ENCODE measurements at places on chromosomes 13 and 19.

- ATAC-seq = no peak
Measured at GRCh38 chr19:6312018-6312417, 21.4 kb downstream of the ACER1 start.

- no peak for ATAC-seq
Measured at GRCh38 chr13:20877902-20878301, 24.6 kb downstream of the XPO4 start.

DNA sequence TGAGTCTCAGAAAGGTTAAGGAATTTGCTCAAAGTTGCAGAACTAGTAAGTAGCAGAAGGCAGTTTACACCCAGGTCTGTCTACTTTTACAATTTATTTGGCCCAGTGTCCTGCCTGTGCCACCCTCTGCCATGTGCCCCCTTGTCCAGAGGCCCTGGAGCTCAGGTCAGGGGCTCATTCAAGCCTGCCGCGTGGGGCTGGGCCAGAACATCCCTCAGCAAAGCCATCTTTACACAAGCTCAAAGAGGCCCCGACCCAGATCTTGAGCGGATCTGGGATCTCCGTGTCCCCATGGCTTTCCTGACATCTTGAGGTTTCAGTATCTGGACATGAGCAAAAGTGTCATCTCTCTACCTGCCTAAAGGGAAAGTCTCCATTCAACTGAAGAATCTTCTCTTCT lies 76.4 kb upstream of the VSTM2B start:
- ATAC-seq = no peak

GRCh38 chr13:20140487-20140886 lies 20.4 kb downstream of the GJA3 start:
- no peak for ATAC-seq

GRCh38 chr13:45446181-45446580 lies 18.6 kb upstream of the COG3 start:
- ATAC-seq = no peak

DNA sequence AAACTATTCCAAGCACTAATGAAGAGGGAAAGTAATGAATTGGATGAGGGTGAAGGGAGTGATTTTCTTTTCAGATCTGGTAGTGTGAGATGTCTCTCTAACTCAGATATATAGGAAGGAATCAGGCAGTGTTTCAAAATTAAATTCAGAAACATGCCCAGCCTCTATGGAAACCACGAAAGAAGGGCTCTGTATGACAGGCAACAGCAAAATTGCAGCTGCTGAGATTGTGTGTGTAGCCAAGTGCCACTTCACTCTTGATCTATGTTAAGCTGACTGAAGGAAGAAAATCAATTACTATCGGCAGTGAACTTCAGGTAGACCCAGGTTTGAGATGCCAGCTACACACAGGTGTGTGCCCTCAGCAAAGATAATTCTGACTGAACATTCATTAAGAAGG lies 387.4 kb downstream of the PCDH9 start:
- no peak for ATAC-seq

DNA sequence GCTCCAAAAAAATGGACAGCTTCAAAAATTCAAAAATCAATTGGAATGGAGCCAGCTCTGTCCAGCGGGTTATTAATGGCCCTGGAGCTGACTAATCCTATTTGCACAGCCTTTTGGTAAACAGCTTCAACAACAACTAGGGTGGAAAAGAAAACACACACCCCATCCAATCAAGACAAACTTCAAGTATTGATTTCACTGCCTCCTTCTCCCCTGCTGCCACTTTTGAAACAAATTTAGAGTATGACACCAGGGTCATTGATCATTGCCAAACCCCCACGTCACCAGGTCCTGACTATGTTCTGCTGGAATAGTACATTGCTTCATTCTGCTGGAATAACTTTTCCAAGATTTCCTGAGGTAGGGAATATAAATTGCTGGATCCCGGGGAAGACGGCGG lies 56.8 kb upstream of the GTF3A start:
- ATAC-seq = no peak

DNA sequence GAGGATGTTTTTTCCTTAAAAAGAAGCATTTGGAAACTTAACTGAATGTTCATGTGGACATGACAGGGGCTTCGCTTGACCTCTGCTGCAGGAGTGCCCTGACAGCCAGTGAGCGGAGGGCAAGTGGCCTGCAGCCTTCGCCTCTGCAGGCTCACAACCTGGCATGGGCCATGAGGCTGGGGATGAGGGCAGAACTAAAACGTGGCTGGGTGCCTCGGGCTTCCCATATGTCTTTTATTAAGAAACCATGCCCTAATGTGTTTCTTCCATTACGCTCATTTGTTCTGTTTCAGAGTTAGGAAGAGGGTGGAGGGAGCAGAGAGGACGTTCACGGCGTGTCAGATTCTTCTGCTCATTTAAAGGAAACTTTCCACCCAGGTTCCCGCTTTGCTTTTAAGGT lies 2.9 kb downstream of the ARHGEF7 start:
- no peak for ATAC-seq

- no peak for ATAC-seq
Measured at GRCh38 chr13:112615391-112615790, 27.4 kb upstream of the TUBGCP3 start.

DNA sequence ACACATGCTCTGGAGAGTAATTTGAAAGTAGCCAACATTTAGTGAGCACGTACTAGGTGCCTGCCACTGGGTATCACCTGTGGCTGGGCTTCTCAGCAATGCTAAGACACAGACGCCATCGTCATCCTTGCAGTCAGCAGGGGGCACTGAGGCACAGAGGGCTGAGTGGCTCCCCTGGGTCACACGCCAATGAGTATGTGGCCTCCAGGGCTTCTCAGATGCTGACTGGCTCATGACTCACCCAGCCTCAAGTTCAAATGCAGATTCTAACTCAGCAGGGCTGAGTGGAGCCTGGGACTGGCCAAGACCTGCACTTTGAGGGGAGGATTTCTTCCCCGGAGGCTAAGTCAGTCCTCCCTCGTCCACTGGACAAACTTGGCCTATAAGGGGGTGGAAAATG lies 115.1 kb upstream of the CACNA1A start:
- ATAC-seq = peak; percentile 61

GRCh38 chr13:26022538-26023292 lies 29.1 kb downstream of the SHISA2 start:
- ATAC-seq = no peak

GRCh38 chr13:109243311-109243951 lies 543.0 kb downstream of the IRS2 start:
- ATAC-seq = no peak

DNA sequence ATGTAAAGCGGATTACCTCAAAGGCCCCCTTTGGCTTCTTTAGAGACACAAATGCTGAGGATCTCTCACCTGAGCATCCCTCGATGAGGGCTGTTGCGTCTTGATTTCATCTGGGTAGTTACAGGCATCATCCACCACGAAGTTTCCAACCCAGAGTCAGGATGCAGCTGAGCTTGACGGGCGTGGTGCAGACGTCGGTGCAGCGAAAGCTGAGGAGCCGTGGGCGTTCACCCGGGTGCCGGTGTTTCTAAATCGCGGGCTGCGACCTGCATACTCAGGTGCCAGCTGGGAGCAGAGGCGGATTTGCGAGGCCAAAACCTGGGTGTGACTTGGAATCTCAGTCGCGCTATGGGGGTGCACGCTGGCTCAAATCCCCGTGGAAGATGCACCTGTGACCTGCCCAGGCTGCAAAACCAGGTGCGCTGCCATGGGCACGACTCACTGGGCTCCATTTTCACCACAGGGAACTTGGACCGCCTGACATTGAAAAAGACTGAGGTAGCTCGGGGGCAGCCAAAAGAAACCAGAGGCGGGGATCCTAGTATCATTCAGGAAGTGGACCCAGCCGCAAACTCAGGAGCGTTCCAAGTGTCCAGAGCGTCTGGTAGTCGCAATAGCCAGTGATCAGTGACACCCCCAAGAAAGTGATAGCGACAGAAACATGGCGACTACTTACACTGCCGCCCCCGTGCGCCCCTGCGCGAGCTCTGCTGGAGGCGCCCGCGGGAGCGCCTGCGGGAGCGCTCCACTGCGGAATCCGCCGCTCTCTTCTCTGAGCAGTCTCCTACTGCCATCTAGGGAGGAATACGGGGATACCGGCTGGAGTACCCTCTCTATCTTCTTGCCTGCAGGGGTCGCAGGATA lies 36.4 kb upstream of the IGFL4 start:
- ATAC-seq = no peak

DNA sequence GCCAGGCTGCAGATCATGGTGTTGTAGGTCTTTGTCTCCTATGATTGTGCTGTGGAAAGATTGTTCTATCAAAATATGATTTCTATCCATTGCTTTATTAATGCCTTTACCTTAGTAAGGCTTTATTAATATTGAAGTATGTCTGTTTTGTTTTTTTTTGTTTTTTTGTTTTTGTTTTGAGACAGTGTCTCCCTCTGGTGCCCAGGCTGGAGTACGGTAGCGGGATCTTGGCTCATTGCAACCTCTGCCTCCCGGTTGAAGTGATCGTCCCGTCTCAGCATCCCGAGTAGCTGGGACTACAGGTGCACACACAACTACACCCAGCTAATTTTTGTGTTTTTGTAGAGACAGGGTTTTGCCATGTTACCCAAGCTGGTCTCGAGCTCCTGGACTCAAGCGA lies 7.7 kb downstream of the IRGC start:
- no peak for ATAC-seq

DNA sequence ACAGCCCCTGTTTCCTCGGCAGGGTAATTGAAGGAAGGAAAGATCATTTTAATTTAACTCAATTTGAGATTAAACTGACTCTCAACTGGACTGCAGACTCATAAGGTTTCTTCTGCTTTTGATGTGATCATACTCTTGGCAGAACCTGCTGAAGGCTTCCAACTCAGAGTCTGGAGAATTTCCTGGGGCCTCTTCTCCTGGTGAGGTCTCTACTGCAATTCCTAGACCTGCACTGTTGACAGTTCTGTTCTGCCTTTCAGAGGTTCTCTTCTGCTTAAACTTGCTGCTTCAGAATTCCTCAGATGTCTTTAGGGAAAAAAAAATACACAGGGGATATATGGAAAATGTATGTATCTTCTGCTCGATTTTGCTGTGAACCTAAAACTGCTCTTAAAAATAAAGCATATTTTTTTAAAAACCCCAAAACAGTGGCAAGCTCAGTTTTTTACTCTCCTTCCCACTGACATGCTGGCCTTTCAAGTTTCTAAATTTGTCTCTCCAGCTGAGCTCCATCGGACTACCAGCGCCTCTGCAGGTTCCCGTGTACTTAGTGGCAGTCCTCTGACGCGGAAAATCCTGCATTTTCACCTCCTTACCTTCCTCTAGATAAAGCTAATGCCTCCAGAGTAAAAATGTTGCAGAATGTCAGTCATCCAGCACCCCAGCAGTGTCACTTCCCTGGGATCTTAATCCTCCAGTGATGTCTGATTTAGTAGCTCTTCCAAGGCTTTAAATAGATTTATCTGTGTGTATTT lies 733.5 kb upstream of the SGCG start:
- no peak for ATAC-seq

GRCh38 chr13:53631511-53631910 lies 602.9 kb downstream of the OLFM4 start:
- no peak for ATAC-seq

DNA sequence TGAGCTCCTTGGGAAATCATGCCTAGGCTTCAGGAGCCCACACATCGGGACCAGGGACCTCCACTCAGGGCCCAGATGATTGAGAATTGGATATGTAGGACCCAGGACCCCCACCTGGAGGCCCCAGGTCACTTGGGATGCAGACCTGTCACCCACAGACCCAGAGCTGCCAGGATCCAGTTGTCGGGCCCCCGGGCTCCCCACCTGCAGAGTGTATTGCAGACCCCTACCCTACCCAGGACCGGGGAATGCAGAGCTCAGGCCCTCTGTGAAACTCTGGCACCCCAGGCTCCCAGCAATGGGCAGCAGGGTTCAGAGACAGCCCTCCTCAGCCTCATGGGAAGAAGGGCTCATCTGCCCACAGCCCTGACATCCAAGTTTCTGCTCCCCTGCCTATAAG lies 5.9 kb downstream of the NFKBIB start:
- ATAC-seq = no peak

DNA sequence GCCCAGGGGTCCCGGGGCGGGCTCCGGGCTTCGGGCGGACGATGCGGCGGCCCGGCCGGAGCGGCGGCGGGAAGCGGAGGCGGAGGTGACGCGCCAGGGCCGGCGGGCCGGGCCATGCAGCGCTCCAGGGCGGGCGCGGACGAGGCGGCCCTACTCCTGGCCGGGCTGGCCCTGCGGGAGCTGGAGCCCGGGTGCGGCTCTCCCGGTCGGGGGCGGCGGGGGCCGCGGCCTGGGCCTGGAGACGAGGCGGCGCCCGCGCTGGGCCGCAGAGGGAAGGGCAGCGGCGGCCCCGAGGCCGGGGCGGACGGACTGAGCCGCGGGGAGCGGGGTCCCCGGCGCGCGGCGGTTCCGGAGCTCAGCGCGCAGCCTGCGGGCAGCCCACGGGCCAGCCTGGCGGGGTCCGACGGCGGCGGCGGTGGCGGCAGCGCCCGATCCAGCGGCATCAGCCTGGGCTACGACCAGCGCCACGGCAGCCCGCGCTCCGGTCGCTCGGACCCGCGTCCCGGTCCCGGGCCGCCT lies 362 bp downstream of the WTIP start:
- ATAC-seq = peak; percentile 21

DNA sequence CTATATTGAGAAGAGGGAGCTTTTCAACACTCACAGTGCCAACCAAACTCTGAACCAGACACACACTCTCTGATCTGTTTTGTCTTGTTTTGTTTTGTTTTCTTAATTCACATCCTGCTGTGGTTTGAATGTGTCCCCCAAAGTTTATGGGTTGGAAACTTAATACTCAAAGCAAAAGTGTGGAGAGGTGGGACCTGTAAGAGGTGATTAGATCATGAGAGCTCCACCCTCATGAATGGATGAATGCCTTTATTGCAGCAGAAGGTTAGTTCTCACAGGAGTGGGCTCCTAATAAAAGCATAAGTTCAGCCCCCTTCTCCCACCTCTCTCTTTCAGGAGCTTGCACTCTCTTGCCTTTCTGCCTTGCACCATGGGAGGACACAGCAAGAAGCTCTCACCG lies 957.1 kb downstream of the PCDH9 start:
- ATAC-seq = no peak

GRCh38 chr13:51786425-51787265 lies 17.3 kb downstream of the DHRS12 start:
- ATAC-seq = no peak

DNA sequence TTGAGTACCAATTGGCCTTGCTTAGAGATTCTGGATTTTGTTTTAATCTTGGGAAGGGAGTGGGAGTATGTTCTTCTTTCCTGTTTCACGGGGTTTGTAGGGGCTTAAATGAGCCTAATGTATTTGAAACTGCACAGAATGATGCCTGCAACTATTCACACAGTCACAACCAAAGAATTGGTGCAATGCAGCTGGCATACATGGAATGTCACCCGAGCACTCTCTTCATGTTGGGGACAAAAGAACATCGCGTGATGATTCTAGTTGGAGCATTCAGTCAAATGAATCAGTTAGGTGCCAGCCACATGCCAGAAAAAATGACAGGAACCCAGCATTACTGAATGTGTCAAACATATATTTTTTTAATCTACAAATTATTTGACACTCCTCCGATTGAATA lies 22.1 kb downstream of the STARD13 start:
- no peak for ATAC-seq

GRCh38 chr13:85379433-85379832 lies 419.8 kb downstream of the SLITRK6 start:
- ATAC-seq = no peak

- ATAC-seq = no peak
Measured at GRCh38 chr19:15025217-15025616, 24.1 kb upstream of the CASP14 start.

GRCh38 chr13:36666477-36667229 lies 7.2 kb upstream of the SERTM1 start:
- ATAC-seq = no peak

Data from stimulated activated memory B cell treated with anti-CD40 and anti-IgM and Interleukin-4, amounts not matched to agents 10 μg/mL and 1 μg/mL and 100 μg/mL, for 72 hours (primary cell).